Right ventricle myocardium superior (tissue), 1 donor: ENCODE measurements at places on chromosomes 3 and 15. TPM values are rescaled to one million over a fixed set of nuclear protein-coding genes. Genes with fewer than 3 reads are reported as not detected.

The TJP1 gene
- total RNA-seq, result 104 TPM

The PARP9 gene
- total RNA-seq, result 10.0 TPM

The RETNLB gene
- total RNA-seq, result not detected

The LRRC2 gene
- 122 TPM for total RNA-seq

The EPHB1 gene
- 1.1 TPM for total RNA-seq

The CSPG4 gene
- total RNA-seq, result 5.2 TPM

The NME9 gene
- not detected for total RNA-seq

The FBXL2 gene
- total RNA-seq, result 1.3 TPM

The GOLGA8T gene
- total RNA-seq, result not detected

The METTL6 gene
- total RNA-seq, result 8.5 TPM

The RAD51 gene
- total RNA-seq, result 0.43 TPM

The WNT7A gene
- not detected for total RNA-seq

The CLDN18 gene
- not detected for total RNA-seq

The COPG1 gene
- 80.6 TPM for total RNA-seq

The CORO2B gene
- 6.6 TPM for total RNA-seq

The KY gene
- 13.7 TPM for total RNA-seq

The PLA2G4E gene
- not detected for total RNA-seq

The LRRC31 gene
- total RNA-seq, result not detected

The C2CD4A gene
- total RNA-seq, result not detected

The COL6A5 gene
- not detected for total RNA-seq

The XIRP1 gene
- 249 TPM for total RNA-seq

The TRPM1 gene
- total RNA-seq, result not detected

The PAQR5 gene
- total RNA-seq, result 0.73 TPM

The ANKRD63 gene
- total RNA-seq, result 0.65 TPM

The SLC24A5 gene
- not detected for total RNA-seq

The ENTPD3 gene
- total RNA-seq, result 0.30 TPM

The FSIP1 gene
- total RNA-seq, result 0.91 TPM

The ERICH6 gene
- not detected for total RNA-seq
